ENCODE measurements at places on chromosomes 4 and X. TPM values are rescaled to one million over a fixed set of nuclear protein-coding genes. Genes with fewer than 3 reads are reported as not detected.

- H3K4me3 ChIP-seq = no peak overlapping the region
- H3K4me1 ChIP-seq = no peaks in the 10 kb centered on the region
- no peak for DNase-seq
Measured at GRCh38 chrX:77070202-77070918, 376.8 kb upstream of the FGF16 start.

Gene TCEAL6
- not detected for polyA plus RNA-seq

DNA sequence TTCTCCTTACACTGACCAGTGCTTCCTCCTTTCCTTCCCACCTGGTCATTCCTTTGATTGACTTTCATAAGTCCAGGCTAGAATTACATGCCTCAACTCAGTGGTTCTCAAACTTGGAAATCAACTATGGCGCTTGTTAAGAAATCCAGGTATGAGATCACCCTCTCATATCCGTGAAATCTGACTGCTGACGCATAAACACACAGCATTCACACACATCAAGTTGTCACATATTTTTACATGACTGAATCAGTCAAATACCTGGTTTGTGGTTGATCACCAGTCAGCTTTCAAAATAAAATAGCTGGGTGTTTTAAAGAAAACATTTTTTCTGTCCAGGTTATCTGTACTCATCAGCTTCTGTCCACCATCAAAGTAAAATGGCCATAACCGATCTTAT, 433.5 kb downstream of the AFF2 start:
- no peak overlapping the region for H3K4me3 ChIP-seq
- no peaks in the 10 kb centered on the region for H3K4me1 ChIP-seq
- no peaks in the 10 kb centered on the region for H3K36me3 ChIP-seq
- H3K27ac ChIP-seq = no peak overlapping the region

Gene SPANXB1
- polyA plus RNA-seq = not detected

- peak; percentile 72 for DNase-seq
- H3K4me3 ChIP-seq = no peak overlapping the region
- no peaks in the 10 kb centered on the region for H3K27me3 ChIP-seq
- no peaks in the 10 kb centered on the region for H3K36me3 ChIP-seq
- no peak overlapping the region for H3K27ac ChIP-seq
- peaks cover 41% of the 10 kb centered on the region for H3K4me1 ChIP-seq
Measured at GRCh38 chr4:128861856-128862518, 52.5 kb downstream of the JADE1 start.

Gene ZNF630
- 1.3 TPM for polyA plus RNA-seq

DNA sequence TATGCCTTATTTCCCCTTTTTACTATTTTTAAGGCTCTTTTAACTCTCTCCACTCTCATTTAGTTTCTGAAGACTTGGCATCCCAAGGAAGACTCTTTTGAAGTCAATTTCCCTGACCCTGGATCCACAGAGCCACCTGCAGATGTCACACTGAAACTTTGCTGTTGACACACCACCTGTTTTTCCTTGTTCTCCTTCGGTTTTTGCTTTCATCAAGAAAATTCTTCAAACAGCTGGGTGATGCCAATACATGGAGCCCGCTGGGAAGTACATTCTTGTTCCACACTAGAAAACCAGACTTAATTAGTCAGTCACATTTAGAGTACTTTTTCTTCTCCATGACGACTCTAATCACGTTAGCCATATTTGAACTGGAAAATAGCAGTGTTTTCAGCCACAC, 293.9 kb downstream of the PDGFC start:
- H3K36me3 ChIP-seq = no peaks in the 10 kb centered on the region
- H3K27ac ChIP-seq = no peak overlapping the region
- DNase-seq = no peak
- no peak overlapping the region for H3K4me3 ChIP-seq

Gene CT45A2
- polyA plus RNA-seq = not detected

DNA sequence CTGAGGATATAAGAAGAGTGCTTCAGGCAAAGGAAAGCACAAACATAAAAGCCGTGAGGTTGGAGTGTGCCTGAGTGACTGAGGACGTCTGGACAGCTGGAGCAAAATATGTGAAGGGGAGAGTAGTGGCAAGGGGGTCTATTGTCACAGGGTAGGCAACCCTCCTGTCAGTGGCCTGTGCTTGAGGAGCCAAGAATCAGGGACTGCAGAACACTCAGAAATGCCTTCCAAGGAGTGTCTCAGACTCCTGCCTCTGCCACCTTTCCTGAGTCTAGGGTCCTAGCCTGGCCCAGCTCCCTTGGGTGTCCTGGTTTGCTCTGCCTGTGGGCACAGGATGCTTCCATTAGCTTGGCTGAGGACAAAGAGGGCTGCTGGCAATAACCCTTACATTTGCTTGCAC, 152.5 kb upstream of the PJA1 start:
- no peak overlapping the region for H3K4me3 ChIP-seq
- H3K4me1 ChIP-seq = no peaks in the 10 kb centered on the region
- no peaks in the 10 kb centered on the region for H3K36me3 ChIP-seq
- DNase-seq = no peak
- H3K27me3 ChIP-seq = no peaks in the 10 kb centered on the region
- H3K27ac ChIP-seq = no peak overlapping the region

Gene FAM156A
- polyA plus RNA-seq = 12.9 TPM

DNA sequence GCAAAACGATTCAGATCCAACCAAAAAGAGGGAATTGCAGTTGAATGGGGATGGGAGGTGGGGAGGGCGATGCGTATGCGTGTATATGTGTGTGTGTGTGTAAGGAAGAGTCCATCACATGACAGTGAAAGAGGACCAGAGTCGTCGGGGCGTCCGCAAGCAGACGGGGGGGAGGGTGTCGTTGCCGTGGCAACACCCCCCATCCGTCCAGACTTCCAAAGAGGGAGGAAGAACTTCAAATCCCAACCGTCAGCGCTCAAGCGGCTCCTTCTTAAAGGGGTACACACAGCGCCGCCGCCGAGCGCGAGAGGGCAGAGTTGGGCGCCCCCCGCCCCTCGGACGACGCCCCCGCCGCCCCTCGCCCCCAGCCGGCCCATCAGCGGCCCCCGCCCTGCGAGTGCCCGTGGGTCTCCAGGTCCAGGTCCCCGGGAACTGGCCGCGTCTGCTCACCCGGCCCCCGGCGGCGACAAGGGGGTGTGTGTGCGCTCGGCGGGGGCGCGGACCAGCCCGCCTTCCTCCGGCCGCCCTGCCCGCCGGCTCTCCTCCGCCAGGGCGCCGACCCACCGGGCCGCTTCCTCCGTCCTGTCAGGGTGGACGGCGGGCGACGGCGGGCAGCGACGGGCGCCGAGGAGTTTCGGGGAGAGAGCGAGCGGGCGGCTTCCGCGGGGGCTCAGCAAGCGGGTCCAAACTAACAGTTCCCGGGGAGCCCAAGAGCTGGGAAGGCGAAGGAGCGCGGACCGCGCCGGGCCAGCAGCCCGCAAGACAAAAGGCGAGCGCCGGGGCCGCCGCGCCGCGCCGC, 685 bp downstream of the LCORL start:
- H3K27me3 ChIP-seq = no peaks in the 10 kb centered on the region
- peak overlapping the region; percentile 96 for H3K27ac ChIP-seq
- H3K4me3 ChIP-seq = peak overlapping the region; percentile 95
- H3K4me1 ChIP-seq = peaks cover 5% of the 10 kb centered on the region

Gene TEC
- polyA plus RNA-seq = 2.1 TPM

Gene LIAS
- polyA plus RNA-seq = 15.8 TPM

DNA sequence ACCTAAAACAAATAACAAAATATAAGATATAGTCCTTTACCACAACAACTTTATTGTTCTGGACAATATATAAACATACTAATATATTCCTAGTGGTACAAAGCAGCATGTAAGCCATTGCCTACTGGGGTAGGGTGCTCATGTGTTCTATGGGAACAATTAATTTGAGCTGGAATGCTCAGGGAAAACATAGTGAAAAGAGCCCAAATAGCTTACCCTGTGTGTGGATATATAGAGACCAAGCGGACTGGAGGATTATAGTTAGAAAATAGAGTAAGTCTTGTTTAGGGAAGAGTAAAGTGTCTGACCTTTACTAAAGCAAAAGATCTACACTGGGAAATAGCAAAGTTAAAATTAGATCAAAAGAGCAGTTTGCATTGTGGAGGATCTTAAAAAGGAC, 64.8 kb downstream of the MAD2L1 start:
- H3K36me3 ChIP-seq = no peaks in the 10 kb centered on the region
- H3K4me1 ChIP-seq = no peaks in the 10 kb centered on the region
- no peak for DNase-seq
- H3K27ac ChIP-seq = no peak overlapping the region
- no peaks in the 10 kb centered on the region for H3K27me3 ChIP-seq
- no peak overlapping the region for H3K4me3 ChIP-seq

Gene AMTN
- polyA plus RNA-seq = not detected

DNA sequence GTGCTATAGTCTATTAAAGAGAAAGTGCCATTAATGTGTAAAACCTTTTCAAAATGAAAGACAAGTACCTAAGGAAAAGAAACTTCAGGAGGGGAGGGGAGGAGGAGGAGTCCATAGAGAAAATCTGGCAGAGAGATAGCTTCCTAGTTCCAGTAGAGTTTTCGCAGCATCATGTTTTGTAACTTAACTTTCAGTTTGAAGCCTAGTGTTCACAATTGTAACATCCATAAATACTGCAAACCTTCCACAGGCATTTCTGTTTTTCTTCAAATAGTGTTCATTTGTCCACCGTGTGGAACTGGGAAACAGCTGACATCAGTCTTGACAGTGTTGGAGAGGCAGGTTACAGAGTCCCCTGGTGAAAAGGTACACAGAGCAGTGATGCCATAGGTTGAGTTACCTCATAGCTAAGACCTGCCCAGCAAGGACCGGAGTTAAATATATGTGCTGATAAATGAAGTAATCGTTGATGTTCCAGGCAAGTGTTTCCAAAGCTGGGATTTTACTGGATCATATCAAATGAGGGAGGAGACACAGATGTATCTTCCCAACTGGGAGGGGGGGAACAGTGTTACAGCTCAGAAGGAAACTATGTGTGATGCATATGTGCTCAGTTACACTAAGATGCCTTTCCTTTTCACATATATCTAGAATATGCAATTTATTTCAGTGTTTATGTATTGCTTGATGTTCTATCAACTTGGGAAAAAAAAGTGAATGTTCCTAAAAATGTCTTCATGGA, 369.5 kb upstream of the FAM241A start:
- peaks cover 3% of the 10 kb centered on the region for H3K27me3 ChIP-seq
- no peak for DNase-seq

- DNase-seq = no peak
- no peaks in the 10 kb centered on the region for H3K4me1 ChIP-seq
- peaks cover 78% of the 10 kb centered on the region for H3K36me3 ChIP-seq
- no peak overlapping the region for H3K27ac ChIP-seq
Measured at GRCh38 chrX:124098089-124098488, 136.6 kb downstream of the STAG2 start.

- H3K27ac ChIP-seq = no peak overlapping the region
- H3K4me3 ChIP-seq = no peak overlapping the region
- H3K4me1 ChIP-seq = no peaks in the 10 kb centered on the region
- no peak for DNase-seq
Measured at GRCh38 chr4:77236806-77237205, 79.8 kb downstream of the CCNG2 start.

DNA sequence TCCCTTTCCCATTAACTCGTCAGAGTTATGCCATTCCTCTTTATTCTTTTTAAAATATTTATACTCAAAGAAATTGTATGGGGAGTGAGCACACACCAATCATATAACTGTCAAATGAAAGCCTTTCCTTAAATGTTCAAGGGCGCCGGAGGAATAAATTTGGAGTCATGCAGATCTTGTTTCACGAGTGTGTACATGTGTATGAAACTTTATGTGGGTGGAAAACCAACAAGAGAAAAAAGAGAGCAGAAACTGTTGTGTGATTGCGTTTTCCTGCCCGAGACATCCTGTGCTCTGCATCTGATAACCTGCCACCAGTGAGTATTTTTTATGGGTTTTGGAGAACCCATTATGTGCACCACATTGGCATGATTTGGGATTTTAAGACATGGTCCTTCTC, 88.3 kb downstream of the FHDC1 start:
- H3K4me1 ChIP-seq = no peaks in the 10 kb centered on the region
- H3K4me3 ChIP-seq = no peak overlapping the region
- H3K36me3 ChIP-seq = no peaks in the 10 kb centered on the region
- DNase-seq = no peak
- H3K27ac ChIP-seq = no peak overlapping the region

GRCh38 chrX:133859860-133860259, 125.5 kb downstream of the GPC3 start:
- H3K27me3 ChIP-seq = peaks cover 16% of the 10 kb centered on the region
- H3K4me3 ChIP-seq = no peak overlapping the region
- H3K4me1 ChIP-seq = no peaks in the 10 kb centered on the region
- H3K27ac ChIP-seq = no peak overlapping the region
- DNase-seq = no peak
- no peaks in the 10 kb centered on the region for H3K36me3 ChIP-seq

- peak overlapping the region; percentile 82 for H3K4me3 ChIP-seq
- peaks cover 3% of the 10 kb centered on the region for H3K27me3 ChIP-seq
- no peaks in the 10 kb centered on the region for H3K36me3 ChIP-seq
- peak; percentile 24 for DNase-seq
- peaks cover 2% of the 10 kb centered on the region for H3K4me1 ChIP-seq
Measured at GRCh38 chrX:56564921-56565840, 1.8 kb downstream of the UBQLN2 start.

Gene RHOXF1
- polyA plus RNA-seq = not detected

Gene RAB28
- polyA plus RNA-seq = 17.9 TPM

DNA sequence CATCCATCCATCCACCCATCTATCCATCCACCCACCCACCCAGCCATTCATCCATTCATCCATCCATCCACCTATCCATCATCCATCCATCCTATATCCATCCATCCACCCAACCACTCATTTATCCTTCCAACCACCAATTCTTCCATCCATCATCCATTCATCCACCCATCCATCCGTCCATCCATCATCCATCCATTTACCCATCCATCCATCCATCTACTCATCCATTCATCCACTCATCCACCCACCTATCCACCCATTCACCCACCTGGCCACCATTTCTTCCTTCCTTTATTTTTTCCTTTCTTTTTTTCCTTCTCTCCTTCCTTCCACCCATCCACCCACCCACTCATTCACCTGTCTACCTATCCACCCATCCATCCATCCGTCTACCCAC, 25.2 kb downstream of the HTRA3 start:
- DNase-seq = no peak
- H3K27me3 ChIP-seq = no peaks in the 10 kb centered on the region
- H3K36me3 ChIP-seq = no peaks in the 10 kb centered on the region

Gene BDH2
- polyA plus RNA-seq = 23.0 TPM

GRCh38 chr4:93779228-93779627, 49.3 kb upstream of the ATOH1 start:
- H3K36me3 ChIP-seq = no peaks in the 10 kb centered on the region
- H3K4me1 ChIP-seq = no peaks in the 10 kb centered on the region
- no peaks in the 10 kb centered on the region for H3K27me3 ChIP-seq
- no peak overlapping the region for H3K4me3 ChIP-seq

Data from heart left ventricle (tissue), 16 donors.